Astrocyte of the spinal cord (primary cell): ENCODE measurements at places on chromosomes 1 and 21.

DNA sequence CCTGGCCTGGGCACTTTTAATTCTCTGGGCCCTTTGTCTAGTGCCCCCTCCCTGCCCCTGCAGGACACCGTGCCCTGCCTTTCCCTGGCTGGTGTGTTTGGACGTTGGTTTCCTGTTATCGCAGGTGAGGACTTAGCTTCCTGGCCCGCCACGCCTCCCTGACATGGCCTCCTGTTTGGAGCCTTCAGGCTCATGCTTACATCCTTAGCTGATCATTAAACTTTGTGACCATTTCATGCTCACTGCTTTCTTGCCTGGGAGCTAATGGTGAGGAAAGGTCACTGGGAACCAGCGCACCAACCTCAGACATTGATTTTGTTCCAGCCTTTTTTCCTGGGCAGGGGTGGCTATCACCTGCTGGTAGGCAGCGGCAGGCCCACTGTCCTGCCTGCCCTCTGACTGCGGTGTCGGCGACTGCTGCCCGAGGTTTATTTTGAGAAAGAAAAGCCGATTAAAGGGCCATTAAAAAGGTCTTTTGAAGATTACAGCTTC is 3.7 kb downstream of the PFKL start:
- DNase-seq, result no peak

GRCh38 chr1:206490771-206491405 is 16.4 kb upstream of the RASSF5 start:
- DNase-seq, result peak; percentile 46

GRCh38 chr21:36419996-36420395 is 34.8 kb downstream of the CHAF1B start:
- DNase-seq, result peak; percentile 90

DNA sequence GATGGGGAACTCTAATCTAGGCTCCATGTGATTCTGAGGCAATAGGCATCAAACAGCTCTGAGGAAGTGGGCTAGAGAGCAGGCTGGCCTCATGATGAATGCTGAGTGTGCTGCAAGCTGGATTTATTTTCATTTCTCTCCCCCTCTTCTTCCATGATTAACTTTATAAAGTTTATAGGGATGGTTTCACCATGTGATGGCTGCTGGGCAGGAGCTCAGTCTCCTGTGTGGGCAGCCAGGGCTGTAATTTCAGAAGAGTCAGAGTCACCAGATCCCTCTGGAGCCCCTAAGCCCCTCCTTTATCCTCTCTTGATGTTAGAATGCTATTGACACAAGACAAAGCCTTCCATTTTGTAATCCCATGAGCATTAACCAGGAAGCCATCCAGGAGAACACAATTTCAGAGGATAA is 143.6 kb downstream of the CNIH3 start:
- no peak for DNase-seq

- no peak for DNase-seq
These were observed 1.5 kb downstream of the NAXE start for GRCh38 chr1:156592910-156593660.

DNA sequence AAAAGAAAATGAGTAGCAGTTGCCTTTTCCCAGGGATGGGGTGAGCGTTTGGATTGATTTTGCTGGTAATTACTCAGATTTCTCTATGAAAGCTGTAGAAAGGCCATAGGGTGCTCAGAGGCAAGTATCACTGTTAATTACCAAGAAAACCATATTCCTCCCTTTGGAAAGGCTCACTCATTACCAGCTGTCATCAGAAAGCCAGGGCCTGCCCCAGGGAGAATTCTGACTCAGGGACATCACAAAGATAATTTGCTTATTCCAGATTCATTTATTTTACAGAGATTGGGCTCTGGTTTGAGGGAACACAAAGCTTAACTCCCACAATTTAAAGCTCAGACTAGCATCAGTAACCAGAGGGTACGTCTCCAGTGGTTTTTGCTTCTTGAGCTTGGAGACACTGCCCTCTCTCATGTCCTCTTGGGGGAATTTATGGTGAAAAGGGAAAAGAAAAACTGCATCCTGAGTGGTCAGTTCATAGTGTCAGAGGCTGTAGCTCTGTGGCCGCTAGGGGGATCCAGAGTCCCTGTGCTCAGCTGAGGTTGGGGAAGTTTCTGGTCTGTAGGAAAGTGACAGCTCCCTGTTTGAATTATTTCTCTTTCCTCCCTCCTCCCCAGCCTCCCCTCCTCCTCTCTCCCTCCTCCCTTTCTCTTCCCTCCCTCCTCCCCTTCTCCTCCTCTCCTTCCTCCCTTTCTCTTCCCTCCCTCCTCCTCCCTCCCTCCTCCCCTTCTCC is 204.3 kb downstream of the KCNJ6 start:
- DNase-seq, result peak; percentile 70

DNA sequence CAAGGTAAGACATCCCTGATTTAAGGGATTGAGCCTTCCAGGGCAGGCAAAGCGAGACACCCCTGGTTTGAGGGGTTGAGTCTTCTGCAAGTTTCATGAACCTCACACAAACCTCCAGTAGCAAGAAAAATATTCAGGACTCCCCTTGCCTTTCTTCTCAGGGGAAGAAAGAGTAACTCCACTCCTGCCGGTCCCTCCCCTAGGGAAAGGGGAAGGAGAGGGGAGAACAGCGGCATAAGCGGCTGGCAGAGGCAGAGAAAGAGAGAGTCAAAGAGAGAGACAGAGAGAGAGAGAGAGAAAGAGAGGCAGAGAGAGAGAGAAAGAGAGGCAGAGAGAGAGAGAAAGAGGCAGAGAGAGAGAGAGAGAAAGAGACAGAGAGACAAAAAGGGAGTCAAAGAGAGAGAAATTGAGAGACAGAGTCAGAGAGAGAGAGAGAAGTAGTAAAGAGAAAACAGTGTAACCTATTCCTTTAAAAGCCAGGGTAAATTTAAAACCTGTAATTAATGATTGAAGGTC is 29.5 kb upstream of the CBR3 start:
- no peak for DNase-seq

DNA sequence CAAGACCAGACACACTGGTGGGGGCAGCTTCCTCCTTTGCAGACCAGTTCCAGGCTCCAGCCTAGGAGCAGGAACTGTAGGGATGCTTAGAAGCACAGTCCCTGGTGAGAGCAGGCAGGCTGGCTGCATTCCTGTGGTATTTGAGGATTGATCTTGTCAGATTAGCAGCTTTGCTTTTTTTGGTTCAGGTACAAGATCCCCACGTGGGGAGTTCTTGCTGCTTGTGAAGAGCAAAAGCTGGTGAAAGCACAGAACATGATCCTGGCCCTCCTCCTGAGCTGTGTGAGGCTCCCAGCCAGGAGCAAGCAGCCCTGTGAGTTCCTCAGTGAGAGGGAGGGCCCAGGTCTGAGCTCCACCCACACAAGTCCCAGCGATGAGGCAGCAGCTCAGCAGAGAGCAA is 75.3 kb upstream of the ARTN start:
- DNase-seq, result peak; percentile 100

DNA sequence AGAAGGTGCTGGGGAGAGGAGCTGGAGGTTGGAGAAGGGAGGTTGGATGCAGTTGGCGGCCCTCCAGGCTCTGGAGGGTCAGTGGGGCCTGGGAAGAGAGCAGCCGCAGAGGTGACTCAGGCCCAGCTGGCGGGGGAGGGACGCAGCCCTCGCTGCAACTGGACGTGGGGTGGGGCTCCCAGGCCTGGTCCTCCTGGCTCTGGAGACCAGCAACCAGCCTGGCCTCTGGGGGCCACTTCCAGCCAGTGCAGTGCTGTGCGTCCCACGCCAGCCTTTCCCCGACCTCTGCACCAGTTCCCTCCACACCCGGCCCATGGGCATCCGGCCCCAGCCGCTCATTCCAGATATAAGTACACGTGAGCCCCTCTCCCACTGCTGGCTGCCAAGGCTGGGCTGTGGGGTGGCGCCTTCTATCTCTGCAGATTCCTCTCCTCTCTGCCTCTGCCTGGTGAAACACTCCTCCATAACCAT is 38.0 kb upstream of the COL18A1 start:
- peak; percentile 97 for DNase-seq

GRCh38 chr1:27429029-27429425 is 36.6 kb downstream of the GPR3 start:
- DNase-seq, result no peak

DNA sequence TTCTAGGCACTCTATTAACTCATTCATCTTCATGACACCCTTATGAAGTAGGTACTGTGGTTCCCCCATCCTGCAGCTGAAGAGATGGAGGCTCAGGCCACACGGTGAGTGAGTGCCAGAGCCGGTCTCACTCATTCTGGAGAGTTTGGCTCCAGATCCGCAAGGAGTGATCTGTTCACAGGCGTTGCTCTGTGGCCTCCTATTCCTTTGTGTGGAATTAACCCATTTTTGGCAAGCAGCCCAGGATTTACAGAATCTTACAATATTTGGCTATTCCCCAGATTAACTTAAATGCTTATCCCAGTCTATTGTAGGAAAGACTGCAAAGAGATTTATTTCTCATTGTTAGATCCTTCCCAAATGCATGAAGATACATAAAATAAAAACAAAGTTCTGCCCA is 29.6 kb downstream of the KIAA0040 start:
- no peak for DNase-seq

GRCh38 chr1:56948403-56949023 is 17.3 kb downstream of the C8B start:
- no peak for DNase-seq

DNA sequence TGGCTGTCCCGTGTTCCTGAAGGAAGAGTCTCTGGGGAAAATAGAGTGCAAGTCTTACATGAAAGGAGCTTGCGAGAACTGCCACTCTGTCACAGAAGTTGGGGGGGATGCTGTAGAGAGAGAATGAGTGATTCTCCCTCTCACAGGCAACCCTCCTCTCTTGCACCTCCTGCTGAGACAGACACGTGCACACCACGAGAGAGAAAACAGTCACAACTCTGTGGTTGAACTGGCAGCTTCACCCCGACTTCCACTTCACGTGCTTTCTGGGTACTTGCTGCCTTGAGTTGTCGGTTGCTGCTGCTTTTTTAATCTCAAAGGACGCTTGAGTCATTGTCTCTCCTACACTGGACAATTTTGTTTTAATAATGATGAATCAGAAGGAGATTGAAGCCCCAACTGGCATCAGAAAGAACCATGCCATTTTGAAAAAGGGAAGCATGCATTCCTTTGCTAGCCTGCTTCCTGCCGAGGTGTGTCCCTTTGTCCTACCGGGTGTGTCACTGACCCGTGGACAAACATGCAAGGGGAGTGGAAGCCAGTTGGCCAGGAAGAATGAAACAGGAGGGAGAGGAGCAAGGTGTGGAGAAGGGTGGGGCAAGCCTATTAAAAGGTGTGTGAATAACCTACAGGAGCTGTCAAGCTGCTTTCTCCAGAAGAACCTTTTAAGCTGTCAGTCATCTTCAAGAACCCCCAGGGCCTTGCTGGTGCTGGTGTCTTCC is 164.2 kb downstream of the CACNA1E start:
- DNase-seq, result no peak

DNA sequence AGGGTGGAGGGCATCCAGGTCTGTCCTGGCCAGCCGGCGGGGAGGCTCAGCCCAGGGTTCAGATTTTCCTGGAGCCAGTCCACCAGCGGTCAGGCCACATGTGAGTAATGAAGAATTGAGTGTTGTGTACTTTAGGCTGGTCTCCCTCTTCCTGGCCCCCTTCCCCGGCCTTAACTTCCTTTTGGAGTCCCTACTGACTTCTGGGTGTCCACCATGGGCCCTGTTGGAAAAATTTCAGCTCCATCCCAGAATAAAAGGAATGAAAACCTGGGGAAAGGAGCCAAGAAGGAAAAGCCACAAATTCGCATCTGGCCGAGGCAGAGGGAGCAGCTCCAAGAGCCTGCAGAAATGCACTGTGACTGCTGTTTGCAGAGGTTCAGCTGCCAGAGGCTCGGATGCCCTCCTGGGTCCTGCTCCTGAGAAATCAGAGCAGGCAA is 35.5 kb upstream of the HHAT start:
- peak; percentile 88 for DNase-seq

DNA sequence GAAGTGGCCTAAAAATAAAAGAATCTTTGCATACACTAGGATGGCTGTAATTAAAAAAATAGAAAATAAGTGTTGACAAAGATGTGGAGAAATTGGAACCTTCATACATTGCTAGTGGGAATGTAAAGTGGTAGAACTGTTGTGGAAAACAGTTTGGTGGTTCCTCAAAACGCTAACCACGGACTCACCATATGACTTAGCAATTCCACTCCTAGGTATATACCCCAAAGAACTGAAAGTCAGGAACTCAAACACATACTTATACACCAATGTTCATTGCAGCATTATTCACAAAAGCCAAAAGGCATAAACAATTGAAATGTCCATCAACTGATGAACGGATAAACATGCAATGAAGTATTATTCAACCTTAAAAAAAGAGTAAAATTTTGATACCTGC is 10.8 kb upstream of the HMGCL start:
- DNase-seq, result no peak

- no peak for DNase-seq
These were observed 6.0 kb upstream of the KCNA2 start for GRCh38 chr1:110612060-110612745.

GRCh38 chr1:213017447-213018273 is 2.0 kb upstream of the ANGEL2 start:
- no peak for DNase-seq

DNA sequence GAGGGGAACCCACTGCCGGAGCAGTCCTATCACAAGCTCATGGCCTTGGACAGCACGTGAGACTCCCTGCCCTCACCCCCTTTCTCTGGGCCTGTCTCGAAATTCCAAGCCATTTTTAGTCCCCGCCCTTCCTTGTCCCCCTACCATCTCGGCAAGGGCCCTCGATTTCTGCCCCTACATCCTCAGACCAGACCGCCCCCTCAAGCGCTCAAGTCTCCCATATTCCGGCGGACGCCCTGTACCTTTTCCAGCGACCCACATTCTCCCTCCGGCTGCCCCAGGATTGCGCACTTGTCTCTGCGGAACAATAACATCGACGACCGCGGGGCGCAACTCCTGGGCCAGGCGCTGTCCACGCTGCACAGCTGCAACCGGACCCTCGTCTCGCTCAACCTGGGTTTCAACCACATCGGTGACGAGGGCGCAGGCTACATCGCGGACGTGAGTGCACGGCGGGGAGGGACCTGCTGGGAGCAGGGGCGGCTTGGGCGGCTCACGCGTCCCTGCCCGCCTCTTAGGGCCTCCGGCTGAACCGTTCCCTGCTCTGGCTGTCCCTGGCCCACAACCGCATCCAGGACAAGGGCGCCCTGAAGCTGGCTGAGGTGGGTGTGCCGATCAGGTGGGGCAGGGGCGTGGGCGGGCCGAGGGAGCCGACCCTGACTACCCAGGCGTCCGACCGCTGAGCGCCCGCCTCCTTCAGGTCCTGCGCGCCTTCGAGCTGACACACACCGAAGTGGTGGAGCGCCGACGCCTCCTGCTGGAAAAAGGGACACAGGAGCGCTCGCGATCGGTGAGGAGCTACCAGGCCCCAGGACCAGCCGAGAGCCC is 7.0 kb downstream of the LRRC71 start:
- DNase-seq, result peak; percentile 70

- no peak for DNase-seq
These were observed 162.4 kb downstream of the PLPPR5 start for GRCh38 chr1:98842241-98842640.

- no peak for DNase-seq
These were observed 7.0 kb downstream of the GPA33 start for GRCh38 chr1:167083066-167083665.

DNA sequence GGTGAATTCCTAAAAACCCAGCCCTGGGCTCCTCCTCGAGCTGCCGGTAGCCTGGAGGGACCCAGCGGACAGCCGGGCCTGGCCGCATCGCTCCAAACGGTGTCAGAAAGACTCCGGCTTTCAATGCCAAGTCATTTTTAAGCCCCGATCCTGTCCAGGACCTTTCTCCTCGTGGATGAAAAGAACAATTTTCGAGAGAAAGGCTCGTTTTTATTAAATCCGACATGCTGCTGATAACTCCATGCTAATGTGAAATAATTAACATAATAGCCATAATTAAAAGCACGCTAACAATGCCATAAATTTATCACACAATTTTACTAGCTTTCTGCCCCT is 4.6 kb upstream of the FOXD3 start:
- no peak for DNase-seq
